Activated CD4-positive, alpha-beta T cell treated with anti-CD3 and anti-CD28 coated beads, Interleukin-2, amount 10 ng/mL, durations not matched to agents 24 days and 14 days (primary cell): ENCODE measurements at places on chromosomes 2 and 18.

DNA sequence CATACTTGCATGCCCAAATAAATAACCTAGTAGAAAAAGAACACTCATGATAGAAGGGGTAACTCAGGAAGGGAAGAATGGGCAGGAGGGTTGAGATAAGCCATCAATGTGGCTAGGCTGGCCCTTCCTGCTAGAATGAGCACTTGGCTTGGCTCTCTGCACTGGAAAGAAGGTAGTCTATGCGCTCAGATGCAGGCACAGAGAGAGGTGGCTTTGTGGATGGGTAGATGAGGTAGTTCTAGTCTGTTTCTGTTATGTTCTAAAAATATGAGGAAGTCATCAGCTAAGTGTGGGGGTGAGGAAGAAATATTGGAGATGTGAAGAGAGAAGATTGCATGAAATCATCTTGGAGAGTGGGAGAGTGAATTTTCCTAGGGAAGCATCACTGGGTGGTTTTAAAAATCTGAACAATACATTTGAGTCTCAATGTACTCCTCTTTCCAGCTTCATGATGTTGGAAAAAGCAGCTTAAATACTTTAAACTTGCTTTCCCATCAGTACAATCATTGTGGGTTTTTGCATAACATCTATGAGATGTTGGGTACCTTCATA lies 357.1 kb downstream of the CNTNAP5 start:
- DNase-seq, result no peak
- H3K4me1 ChIP-seq, result no peaks in the 10 kb centered on the region
- no peaks in the 10 kb centered on the region for H3K27me3 ChIP-seq
- no peak overlapping the region for H3K4me3 ChIP-seq

- no peaks in the 10 kb centered on the region for H3K36me3 ChIP-seq
- H3K27ac ChIP-seq, result no peak overlapping the region
- no peak for DNase-seq
- no peaks in the 10 kb centered on the region for H3K27me3 ChIP-seq
- H3K4me3 ChIP-seq, result no peak overlapping the region
Measured at GRCh38 chr2:45816272-45816671, 164.8 kb downstream of the PRKCE start.

DNA sequence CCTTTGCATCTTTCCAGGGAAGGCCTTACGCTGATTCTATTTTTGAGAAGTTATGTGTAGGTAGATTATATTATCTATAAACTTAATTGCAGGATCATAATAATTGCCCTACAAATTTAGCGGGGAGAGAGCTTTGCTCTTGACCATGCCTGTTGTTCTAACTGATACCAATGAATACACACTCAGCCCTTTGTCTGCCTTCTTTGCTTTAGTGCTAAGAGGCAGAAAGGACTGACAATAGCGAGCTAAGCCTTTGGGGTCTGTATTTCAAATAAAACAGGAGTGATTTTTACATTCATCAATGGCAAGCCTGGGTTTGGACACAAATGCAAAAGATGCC lies 115.3 kb upstream of the STON1 start:
- H3K4me1 ChIP-seq, result peaks cover 29% of the 10 kb centered on the region
- no peaks in the 10 kb centered on the region for H3K36me3 ChIP-seq
- no peak overlapping the region for H3K27ac ChIP-seq
- H3K4me3 ChIP-seq, result no peak overlapping the region

- no peaks in the 10 kb centered on the region for H3K4me1 ChIP-seq
- H3K27ac ChIP-seq, result no peak overlapping the region
- peaks cover 5% of the 10 kb centered on the region for H3K27me3 ChIP-seq
Measured at GRCh38 chr2:38933653-38934052, 44.0 kb downstream of the ARHGEF33 start.

DNA sequence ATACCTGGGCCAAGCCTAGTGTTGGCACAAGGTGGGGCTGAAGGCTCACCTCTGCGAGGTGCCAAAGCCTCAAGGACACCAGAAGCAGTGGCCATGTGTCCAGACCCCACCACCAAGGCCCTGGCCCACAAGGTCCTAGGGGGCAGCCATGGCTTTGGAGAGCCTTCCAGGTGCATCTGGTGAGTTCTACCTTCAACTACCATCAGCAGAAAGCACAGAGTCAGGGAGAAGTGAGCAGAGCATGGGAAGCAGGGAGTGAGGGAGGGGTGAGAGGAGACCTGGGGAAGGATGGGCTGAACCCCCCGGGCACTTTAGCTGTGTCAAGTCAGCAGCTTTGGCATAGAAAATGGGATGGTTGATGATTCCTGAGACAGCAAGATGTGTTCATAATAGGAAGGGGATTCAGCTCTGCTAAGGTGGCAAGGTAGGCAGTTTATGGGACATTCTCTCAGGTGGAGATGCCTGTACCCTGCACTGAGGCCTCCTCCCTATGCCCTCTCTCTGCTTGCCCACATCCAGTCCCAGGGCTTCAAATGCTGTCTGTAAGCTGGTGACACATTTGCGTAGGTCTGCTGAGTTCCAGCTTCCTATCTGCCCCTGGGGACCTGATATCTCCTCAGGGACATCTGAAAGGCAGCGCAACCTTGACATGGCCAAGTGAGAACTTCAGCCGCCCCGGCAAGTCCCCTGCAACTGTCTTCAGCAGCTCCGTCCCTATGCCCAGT lies 83.4 kb upstream of the RGPD5 start:
- DNase-seq, result no peak
- no peak overlapping the region for H3K27ac ChIP-seq
- no peaks in the 10 kb centered on the region for H3K27me3 ChIP-seq
- H3K4me1 ChIP-seq, result no peaks in the 10 kb centered on the region

DNA sequence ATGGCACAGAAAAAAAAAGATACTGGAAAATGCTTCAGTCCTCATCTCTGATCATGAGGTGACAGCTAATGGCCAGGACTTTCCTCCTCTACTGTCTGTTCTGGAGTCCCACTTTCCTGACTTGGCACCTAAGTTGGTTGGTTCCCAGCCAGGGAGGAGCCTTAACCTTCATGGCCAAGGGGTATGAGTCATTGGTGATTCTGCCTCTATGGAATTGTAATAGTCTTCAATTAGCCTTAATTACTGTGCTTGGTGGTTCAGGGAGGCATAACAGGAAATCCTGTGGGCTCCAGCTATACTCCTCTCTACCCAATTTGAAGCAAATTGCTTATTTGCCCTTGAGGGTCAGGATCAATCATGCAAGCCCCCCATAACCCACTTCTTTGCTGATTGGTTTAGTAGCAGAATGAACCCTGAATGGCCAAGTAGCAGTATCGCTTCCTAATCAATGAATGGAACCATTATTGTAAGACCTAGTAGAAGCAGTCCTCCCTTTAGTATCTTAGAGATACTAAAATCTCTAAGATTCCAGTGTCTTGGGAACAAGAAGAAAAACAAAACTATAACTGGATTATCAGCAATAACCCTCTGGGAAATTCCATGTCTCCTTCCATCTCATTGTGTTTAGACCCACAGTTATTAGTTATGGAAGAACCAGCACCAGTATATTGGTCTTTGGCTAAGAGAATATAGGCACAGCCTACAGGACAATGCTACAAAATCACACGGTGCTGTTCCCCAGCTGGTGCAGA lies 109.0 kb downstream of the COL6A3 start:
- no peak for DNase-seq
- no peaks in the 10 kb centered on the region for H3K4me1 ChIP-seq
- peaks cover 3% of the 10 kb centered on the region for H3K27me3 ChIP-seq
- no peak overlapping the region for H3K27ac ChIP-seq
- no peak overlapping the region for H3K4me3 ChIP-seq
